Pons (tissue), 1 donor: ENCODE measurements at places on chromosomes 2 and 18.

- DNase-seq = peak; percentile 11
Observed at GRCh38 chr2:142825861-142826260, 51.6 kb upstream of the KYNU start.

- no peak for DNase-seq
Observed at GRCh38 chr2:233865838-233866237, 2.3 kb downstream of the MSL3B start.

GRCh38 chr2:31770741-31771140 lies 190.0 kb upstream of the SRD5A2 start:
- DNase-seq = no peak

DNA sequence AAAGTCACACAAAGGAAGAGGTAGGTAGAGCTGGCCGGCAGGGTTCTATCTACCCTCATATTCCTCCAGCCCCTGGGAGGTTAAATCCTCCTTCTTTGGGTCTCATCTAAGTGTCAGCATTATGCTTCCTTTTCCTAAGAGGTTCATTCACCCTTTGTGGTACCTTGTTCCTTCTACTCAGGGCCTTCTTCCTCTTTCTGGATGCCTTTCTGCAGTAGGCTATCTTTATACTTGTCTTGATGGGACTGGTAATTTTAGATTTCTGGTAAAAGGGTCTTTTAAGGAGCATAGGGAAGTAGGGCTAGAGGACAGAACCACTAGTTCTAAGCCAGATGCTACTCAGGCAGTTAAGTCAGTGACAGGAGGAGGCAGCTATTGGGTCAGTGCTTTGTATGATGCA lies 13.7 kb upstream of the TNP1 start:
- peak; percentile 78 for DNase-seq

DNA sequence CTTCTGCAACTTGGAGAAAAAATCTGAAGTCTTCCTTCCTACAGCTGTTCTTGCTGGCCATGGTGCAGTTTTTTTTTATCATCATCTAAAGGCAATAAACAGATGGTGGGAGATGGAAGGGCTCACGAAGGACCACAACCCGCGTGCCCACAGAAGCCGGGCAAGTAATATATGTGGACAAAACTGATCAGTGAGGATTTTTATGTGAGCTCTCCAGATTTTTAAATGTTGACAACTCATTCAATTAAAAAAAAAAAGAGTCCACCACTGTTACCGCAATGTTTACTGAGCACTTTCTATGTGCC lies 55.9 kb upstream of the CREB1 start:
- DNase-seq = no peak

DNA sequence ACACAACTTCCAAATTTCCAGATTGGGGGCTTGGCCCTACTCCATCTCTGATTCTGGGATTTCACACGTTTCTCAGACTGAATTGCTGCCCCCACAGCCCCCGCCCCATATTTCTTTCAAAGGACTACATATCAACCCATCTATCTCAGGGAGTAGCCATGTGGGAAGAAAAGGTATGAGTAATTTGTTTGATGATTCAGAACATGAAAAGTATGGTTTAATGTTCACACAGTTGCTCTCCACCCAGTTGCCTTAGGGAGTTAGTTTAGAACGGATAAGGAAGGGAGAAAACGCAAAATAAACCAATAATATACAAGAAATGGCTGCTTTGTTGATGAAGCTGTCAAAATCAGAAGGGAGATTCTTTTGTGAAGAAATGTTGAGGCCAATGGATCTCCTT lies 145.1 kb downstream of the PIEZO2 start:
- no peak for DNase-seq

DNA sequence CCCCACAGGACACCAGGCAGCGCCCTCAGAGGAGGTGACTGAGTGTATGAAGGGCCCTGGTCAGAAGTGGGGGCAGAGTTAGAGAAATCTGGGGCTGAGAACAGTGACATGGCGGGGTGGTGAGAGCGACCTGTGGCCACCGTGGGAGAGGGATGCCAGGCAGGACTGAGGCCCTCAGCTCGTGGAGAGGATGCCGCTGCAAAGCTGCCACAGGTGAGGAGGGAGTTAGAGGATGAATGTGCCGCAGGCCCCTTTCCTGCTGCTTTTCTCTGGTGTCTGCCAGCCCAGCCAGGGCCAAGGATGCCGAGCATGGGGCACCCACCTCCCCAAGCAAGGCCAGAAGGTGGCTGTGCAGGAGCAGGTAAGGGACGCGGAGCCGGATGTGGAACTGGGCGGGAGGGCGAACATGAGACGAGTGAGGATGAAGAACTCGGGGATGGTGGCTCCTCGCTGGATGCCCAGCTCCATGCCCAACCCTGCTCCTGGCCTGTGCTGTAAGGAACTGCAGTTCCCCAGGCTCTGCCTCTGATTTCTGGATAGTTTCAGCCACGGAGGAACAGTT lies 269.2 kb upstream of the HDAC4 start:
- no peak for DNase-seq

DNA sequence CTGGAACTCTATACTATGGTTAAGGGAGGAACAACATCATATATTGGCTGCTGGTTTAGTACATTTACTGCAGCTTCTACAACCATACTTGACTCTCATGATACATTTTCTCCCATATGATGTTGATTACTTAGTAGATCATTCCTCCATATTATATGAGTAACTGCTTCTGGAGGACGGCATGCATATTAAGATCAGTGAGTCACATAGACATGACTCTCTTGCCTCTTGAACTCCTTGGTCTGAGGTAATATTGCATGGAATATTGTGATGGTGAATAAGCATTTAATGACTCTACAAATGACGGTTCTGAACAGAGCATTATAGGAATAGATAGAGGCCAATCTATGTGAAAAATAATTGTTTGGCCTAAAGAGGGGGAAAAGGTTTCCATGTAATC lies 418.8 kb upstream of the SPHKAP start:
- no peak for DNase-seq

DNA sequence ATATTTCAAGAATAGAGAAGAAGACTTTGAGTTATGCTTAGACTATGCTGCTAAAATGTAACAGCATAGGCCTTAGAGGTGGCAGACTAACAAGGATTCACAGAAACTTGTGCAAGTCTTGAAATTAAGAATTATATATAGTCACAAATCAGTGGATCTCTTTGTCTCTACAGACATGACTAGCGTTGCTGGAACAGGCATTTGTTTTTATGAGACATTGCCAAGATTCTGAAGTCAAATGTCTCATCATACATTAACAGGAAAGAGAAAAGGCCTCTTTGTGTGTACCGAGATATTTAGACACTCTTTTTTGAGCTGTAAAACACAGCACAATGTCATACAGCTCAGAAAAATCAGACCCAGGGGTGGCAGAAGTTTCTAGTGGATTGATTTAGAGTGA lies 207.1 kb downstream of the TMX3 start:
- peak; percentile 7 for DNase-seq

DNA sequence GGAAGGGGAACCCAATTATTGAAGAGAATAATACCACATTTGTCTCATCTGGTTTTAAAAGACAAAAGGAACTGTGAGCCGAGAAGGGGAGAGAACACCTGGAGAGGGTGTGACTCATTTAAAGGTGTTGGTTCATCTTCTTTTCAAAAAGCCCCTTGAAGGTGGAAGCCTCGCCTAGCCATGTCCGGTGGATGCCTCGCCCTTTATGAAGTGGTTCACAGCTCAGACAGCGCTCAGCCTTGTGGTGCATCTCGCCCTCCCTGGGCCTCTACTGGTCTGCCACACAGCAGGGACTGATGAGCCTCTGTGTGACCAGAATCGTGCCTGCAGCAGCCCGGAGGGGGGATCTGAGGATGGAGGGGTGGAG lies 290.0 kb upstream of the CXCR4 start:
- no peak for DNase-seq

DNA sequence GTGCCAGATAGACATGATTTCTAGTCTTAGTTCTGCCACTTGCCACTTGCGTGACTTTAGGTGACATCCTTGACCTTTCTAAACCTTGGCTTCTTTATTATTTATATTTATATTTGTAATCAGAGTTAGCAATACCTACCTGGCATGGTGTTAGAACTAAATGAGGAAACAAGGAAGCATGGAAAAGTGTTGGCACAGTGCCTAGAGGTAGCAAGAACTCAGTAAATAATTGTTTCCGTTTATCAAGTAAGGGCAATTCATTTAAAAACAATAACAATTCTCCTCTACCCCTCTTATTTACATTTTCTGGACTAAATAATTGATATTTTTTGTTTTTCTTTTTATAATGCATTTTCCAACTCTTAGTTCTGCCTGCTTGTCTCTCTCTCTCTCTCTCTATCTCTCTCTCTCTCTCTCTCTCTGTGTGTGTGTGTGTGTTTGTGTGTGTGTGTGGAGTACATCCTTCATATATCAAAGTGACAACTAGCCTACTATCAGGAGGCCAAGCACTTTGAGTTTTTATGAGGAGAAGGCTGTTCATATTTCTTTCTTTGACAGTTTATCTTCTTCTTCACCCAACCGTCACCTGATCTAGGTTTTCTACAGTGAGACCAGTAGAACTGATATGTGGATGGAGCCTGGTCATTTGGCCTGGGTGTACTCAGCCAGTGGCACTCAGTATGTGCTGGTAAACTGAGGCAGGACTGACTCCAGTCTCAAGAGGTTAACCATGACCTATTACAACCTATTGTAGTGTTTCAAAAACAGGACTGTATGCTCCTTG lies 134.5 kb downstream of the LRRTM1 start:
- DNase-seq = no peak

GRCh38 chr2:119486886-119487285 lies 37.4 kb downstream of the SCTR start:
- DNase-seq = no peak

DNA sequence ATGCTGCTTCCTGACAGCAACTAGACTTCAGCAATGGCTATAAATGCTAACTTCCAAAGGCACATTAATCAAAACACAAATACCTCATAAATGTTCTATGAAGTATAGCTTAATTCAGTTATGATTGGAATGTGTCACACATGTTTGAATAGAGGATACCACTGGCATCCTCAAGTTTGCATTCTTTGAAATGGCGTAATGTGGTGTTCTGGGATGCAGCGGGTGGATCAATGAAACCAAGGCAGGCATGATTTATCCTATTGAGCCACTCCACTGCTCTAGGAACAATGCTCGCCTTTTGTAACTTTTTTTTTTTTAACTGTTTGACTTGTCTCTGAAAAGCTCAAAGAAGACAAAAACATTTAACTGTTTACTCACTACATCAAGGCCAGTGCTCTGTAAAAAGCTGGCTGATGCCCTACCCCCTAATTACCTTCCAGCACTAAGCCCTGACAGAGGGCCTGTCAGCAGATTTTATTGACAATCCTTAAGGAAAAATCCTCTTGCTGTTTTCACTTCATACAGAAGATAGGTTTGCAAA lies 278.8 kb upstream of the SESTD1 start:
- DNase-seq = no peak

DNA sequence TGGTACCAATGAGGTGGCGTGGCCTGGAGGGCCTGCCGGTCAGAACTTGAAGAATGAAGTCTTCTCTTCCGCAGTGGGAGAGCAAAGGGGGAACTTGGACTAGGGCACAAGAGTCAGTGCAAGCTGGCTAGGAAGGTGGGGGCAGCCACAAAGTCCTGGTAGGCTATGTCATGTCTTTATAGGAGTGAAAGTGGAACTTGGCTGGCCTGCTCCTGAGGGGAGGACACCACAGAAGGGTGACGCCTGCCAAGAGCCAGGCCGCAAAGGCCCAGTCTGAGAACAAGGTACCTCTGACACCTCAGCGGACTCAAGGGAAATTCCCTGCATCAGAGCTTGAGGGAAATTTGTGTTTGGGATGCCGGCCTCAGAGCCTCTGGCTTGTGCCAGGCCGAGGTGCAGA lies 32.2 kb upstream of the MAP3K20 start:
- DNase-seq = peak; percentile 62

- DNase-seq = peak; percentile 86
Observed at GRCh38 chr18:35415511-35416073, 38.5 kb upstream of the ZNF396 start.

DNA sequence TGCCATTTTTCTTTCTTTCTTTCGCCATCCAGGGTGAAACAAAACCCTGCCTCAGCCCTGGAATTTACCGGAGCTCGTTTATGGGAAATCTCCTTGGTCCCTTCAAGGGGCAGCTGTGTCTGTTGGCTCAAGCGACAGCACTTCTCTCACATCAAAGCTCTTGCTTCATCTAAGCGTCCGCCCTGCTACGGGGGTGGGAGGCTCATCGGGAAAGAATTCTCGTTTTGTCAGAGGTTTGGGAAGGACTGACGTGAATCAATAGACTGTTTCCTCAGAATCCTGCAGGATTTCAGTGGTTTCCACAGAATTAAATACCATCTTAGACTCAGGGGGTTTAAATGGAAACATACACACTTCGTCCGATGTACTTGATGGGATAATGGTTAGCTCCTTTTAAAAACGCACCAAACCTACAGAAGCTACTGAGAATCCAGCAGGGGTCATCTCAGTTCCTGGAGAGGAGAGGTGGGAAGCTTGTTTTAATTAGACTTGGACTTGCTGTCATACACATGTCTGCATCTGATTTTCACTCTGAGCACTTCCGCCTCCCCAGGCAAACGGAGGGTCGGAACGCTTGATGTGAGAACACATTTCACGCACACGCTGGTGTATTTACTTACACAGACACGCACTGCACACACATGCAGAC lies 91.6 kb downstream of the ASB1 start:
- DNase-seq = no peak

DNA sequence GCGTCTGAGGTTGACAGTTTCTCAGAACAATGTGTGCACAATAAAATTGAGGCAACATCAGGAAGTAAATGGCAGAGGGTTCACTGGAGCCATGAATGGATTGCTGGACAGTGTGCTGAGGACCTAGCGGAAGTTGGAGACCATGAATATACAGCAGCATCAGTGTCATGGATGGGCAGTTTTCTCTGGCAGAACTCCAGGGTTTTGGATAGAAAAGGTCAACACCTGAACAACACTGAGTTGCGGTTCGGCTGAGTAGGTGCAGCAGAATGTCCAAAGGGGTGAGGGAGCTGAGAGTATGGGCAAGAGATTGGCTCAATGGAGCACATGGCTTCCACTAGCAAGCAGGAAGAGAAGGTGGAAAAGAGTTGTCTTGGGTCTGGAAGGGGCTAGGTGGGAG lies 73.7 kb downstream of the DNER start:
- no peak for DNase-seq

- no peak for DNase-seq
Observed at GRCh38 chr2:135164431-135164830, 112.3 kb downstream of the RAB3GAP1 start.

- DNase-seq = no peak
Observed at GRCh38 chr2:217142649-217143266, 282.9 kb upstream of the TNP1 start.
